ENCODE measurements at places on chromosomes 1 and 21.
A peak's percentile ranks its signal among the peaks of the same experiment; 100 is the strongest.

DNA sequence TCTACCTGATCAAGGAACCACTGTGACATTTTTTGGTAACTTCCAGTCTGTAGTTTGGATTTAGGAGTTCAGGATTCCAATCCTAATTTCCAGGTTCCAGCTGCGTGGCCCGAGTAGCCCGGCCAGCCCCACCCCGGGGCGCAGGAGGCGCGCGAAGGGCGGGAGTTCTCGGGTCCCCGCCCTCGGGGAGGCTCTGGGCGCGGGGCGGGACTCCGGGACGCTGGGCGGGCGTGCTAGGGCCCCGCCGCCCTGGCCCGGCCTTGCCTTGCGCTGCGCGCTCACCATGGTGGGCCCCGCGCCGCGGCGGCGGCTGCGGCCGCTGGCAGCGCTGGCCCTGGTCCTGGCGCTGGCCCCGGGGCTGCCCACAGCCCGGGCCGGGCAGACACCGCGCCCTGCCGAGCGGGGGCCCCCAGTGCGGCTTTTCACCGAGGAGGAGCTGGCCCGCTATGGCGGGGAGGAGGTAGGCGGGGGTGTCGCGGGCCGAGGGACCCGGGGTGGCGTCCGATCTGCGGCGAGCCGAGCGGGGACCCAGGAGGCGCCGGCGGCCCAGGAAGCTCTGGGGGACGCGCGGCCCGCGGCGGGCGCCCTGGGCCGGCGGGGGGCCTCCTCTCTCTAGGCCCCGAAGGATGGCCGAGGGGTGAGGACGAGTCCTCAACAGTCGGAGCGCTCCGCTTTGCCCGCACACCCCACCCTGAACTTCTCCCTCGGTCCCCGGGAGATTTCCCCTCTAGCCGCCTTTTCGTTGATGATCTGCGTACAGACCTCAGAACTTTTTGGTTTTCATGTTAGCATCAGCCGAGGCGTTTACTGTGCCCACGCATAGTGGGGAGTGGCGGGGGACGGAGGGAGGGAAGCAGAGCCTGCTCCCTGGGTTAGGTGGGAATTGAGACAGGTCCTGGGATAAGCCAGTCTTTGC is at the start of gene NENF:
TSS of gene NENF (plus strand) at position 260 of the 916 bp plus-strand sequence. CDS start at position 284, 24 bp downstream.
- DNase-seq, result peak; percentile 59

- DNase-seq, result no peak
Measured at GRCh38 chr1:224378855-224379631, 22.4 kb downstream of the CNIH4 start.

DNA sequence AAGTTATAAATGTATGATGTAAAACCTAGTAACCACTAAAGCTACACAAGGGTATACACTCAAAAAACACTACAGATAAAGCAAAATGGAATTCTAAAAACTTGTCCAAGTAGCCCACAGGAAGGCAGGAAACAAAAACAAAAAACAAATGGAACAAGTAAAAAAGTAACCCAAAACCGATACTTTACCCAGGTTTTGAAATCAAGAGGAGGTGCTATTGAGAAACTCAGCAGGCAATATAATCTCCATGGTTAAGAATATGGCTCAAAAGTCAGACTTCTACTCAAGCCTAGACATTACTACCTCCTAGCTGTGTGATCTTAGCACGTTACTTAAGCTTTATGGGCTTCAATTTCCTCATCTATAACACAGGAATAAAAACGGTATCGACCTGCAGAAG is 13.3 kb downstream of the RBBP5 start:
- no peak for DNase-seq

- no peak for DNase-seq
Measured at GRCh38 chr1:90831910-90832309, 114.8 kb upstream of the BARHL2 start.

DNA sequence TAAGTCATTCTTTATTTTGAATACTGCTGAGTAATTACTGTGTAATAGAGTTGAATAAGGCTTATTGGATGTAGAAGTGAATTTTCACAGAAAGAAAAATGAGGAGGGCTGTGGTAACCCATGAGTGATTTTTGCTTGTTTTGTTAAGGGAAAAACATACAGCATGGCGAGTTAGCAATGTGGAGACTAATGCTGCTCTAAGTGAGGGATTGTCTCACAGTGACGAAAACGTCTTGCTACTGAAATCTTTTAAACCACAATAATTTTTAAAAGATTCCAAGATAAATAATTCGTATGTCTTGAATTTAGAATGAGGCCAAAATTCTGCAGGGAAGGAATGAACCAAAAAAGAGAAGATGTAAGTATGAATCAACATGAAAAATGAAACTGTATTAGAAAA is 16.2 kb upstream of the PLA2G4A start:
- DNase-seq, result no peak

- DNase-seq, result no peak
Measured at GRCh38 chr1:77543822-77544448, 138.5 kb downstream of the ZZZ3 start.
